ENCODE measurements at places on chromosomes 11 and 22. TPM values are rescaled to one million over a fixed set of nuclear protein-coding genes. Genes with fewer than 3 reads are reported as not detected.

The RBM4 gene
- 94.5 TPM for total RNA-seq

The RASD2 gene
- total RNA-seq: 3.3 TPM

The BTBD18 gene
- total RNA-seq: not detected

The POU2F3 gene
- 2.9 TPM for total RNA-seq

The HEPN1 gene
- not detected for total RNA-seq

The MB gene
- 1.1 TPM for total RNA-seq

The C22orf15 gene
- total RNA-seq: 5.9 TPM

The TRIM48 gene
- not detected for total RNA-seq

The LGR4 gene
- 5.0 TPM for total RNA-seq

The SYT13 gene
- total RNA-seq: 0.78 TPM

The ZC3H12C gene
- total RNA-seq: 12.3 TPM

The CCDC82 gene
- total RNA-seq: 24.1 TPM

The ART1 gene
- not detected for total RNA-seq

The SC5D gene
- 79.9 TPM for total RNA-seq

The CEP164 gene
- 29.3 TPM for total RNA-seq

Data from upper lobe of left lung (tissue), 6 donors.